ENCODE measurements at places on chromosomes 13 and 19.

DNA sequence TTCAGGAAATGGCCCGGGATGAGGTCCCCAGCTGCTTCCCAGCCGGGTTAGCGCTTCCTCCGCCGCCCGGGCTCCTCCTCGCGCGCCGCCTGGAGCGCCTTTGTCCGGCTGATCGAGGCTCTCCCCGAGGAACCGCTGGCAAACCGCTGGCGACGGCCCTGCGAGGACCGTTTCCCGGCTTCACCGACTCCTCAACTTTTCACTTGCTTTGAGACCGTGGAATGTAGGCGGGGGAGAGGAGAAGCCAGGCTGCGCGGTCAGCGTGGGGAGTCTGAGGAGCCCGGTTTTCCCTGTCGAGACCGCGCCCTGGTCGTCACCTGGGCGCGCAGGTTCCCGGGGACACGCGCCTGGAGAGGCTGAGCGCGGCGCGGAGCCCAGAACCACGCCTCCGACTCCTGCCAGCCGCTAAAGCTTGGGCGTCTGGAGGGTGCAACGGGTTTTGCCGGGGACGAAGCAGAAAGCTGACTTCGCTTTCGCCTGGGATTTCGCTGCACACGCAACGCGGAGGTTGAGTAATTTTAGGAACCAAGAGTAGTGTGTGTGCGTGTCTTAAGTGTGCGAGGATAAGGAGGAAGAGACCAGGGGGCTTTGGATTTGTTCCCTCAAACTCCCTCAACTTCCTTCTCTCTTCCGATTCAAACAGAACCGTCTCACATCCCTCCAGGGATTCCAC is 7.3 kb upstream of the DGKH start:
- DNase-seq = no peak

- DNase-seq = no peak
Measured at GRCh38 chr19:10260141-10260584, 8.1 kb downstream of the MRPL4 start.

- DNase-seq = no peak
Measured at GRCh38 chr13:60139272-60139671, 24.5 kb downstream of the DIAPH3 start.

GRCh38 chr19:54478677-54479266 is 5.7 kb upstream of the CDC42EP5 start:
- no peak for DNase-seq

- DNase-seq = no peak
Measured at GRCh38 chr19:47161876-47162489, 31.3 kb downstream of the SAE1 start.

- no peak for DNase-seq
Measured at GRCh38 chr19:35164418-35164817, 9.9 kb downstream of the FXYD5 start.

DNA sequence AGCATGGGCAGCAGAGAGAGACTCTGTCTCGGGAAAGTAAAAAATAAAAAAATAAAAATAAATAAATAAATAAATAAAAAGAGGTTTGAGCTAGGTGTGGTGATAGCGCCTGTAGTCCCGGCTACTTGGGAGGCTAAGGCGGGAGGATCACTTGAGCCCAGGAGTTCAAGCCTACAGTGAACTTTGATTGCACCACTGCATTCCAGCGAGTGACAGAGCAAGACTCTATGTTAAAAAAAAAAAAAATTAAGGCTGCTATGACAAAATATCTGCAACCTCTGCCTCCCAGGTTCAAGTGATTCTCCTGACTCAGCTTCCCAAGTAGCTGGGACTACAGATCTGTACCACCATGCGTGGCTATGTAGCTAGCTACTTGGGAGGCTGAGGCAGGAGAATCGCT is 3.2 kb upstream of the DENND1C start:
- DNase-seq = no peak

DNA sequence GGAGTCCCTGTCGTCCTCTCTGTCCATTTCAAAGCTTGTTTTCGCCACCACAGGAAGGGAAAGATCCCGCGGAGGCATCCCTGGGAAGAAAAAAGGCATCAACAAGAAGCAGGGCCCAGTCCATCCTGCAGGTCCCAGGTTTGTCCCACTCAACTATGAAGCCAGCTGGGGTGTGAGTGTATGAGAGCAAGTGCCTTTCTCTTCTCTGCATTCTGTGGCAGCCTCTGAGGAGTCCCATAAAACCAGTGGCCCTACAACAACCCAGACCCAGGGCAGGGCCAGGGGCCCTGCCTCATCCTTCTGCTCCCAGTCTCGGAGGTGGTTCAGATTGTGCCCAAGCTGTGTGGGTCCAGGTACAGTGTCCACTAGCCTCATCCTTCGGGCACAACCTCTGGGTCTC is 18.9 kb downstream of the PEG3 start:
- DNase-seq = no peak

GRCh38 chr13:112574416-112574815 is 13.5 kb downstream of the TUBGCP3 start:
- no peak for DNase-seq

DNA sequence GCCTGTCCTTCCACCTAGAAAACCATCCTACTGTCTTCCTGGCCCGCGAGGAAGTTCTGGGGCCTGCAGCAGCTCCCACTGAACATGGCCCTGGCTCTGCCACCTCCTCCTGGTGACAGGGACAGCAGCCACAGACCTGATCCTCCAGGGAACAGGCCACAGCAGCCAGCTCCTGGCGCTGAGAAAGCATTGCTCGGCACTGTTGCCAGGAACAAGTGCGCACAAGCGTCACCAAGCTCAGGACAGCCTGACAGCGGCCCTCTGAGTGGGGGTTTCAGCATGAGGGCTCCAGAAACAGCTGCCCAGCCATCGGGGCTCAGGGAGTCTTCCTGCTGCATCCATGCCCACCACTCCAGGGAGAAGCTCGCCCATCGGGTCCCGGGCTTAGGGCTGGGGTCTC is 21.9 kb downstream of the AP3D1 start:
- DNase-seq = no peak

GRCh38 chr13:67133476-67133875 is 96.7 kb downstream of the PCDH9 start:
- no peak for DNase-seq

DNA sequence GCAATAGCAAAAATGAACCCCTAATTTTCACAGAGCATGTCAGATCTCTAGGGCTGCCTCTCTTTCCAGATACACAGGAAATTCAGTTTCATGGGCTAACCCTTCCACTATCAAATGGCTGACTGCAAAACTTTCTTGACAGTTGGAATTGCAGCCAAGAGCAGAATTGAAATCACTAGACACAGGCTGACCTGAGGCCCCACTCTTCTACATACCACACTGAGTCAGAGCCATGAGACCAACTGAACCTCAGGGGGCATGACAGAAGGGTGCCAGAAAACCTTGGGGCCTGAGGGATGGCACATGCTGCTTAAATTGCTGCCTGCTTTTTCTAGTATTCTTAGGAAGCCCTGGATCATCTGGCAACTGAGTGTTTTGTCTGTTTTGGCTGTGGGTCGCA is 1.7 kb upstream of the DLEU7 start:
- no peak for DNase-seq

DNA sequence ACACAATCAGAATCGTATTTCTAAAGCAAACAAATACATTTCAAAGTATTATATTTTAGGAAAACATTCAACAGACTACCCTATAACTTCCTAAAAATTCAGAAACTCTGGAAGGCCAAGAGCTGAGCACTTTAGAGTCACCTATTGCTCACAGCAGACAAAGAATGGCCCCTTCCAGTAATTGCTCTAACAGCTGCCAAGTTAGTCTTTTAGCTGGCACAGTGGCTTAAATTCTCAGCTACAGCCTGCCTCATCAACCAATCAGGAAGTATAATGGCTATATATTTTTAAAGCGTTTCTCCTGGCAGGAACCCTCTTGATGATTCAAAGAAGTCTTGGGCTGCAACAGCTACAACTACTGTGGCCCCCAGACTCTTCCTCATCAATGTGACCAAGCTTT is 14.9 kb upstream of the SLITRK5 start:
- no peak for DNase-seq

DNA sequence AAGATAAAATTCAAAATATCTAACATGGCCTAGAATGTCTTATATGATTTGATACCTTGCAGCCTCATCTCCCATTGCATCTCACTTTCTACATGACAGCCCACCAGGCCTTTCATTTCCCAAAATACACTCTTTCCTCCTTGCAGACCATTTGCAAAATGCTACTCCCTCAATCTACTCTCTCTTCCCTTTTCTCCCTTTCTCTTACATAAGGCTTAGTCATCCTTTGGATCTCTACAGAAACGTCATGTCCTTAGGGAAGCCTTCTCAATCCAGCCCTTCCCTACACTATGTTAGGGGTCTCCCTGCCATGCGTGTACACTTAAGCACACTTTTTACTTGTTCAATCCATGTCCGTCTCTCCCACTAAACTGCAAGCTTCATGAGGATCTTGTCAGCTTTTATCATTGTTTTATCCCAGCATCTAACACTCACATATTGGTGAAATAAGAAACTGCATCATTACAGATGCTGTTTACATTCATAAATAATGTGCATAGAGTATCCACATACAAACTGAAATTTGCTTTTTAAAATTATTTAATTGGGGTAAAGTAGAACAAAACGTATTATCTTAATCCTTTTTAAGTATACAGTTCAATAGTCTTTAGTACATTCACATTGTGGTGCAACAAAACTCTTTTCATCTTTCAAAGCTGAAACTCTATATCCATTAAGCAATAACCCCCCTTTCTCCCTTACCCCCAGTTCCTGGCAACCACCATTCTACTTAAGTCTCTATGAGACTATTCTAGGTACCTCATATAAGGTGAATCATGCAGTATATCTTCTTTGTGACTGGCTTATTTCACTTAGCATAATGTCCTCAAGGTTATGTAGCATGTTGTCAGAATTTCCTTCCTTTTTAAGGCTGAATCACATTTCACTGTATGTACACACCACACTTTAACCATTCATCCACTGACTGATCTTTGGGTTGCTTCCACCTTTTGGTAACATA is 11.5 kb upstream of the WBP4 start:
- no peak for DNase-seq

GRCh38 chr13:96214824-96215445 is 125.0 kb downstream of the HS6ST3 start:
- no peak for DNase-seq

DNA sequence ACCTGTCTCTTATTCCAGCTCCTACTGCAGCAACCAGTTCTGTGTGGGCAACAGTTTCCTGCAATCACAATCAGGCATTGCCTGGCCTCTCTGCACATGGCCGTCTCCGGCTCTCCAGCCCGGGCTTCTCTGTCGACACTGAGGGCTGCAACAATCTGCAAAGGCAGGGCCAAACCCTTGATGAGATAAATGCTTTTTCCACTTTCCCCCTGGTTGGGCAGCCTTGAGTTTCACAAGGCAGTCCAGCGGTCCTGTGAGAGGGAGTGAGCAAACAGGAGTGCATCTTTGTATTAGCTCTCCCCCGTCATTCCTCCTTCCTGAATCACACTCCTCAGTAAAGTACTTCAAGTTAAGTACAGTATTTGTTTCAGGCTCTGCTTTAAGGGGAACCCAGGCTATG is 40.7 kb upstream of the VWA8 start:
- DNase-seq = no peak

DNA sequence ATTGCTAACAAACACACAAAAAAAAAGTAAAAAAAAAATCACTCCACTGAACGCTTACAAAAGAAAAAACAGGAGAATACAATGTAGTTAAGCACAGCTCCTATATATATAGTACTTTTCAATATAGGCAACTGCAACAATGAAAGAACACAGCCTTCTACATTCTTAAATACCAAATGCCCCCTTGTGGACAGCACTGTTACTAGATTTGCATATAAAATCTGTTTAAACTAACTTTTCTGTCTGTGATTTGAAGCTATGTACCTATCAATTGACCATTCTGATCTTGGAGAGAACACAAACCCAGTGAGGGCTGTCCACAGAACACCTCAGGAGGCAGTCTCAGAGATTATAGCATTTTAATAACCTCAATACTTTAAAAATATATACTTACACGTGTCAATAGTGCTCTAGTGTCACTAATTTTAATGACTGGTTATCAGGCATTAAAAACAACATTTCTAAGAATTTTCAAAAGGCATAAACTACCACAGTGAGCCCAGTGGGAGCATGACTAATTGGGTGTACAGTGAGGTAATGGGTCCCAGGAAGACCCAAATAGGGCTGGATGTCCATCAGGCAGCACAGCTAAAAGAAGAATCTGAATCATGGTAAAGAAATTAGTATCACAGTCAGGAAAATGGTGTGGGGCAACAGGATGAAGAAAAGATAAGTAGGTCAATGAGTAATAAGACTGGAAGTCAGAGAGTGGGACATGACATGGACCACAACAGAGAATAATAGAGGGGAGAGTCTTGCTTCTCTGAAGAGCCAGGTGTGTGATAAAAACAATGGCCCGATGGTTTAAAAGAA is 22.2 kb downstream of the CCDC169 start:
- no peak for DNase-seq

- no peak for DNase-seq
Measured at GRCh38 chr13:34654203-34654602, 287.9 kb upstream of the NBEA start.

GRCh38 chr13:39631307-39631706 is 24.2 kb upstream of the COG6 start:
- DNase-seq = no peak

- DNase-seq = no peak
Measured at GRCh38 chr19:18097993-18098890, 664 bp downstream of the MAST3 start.

GRCh38 chr13:113485545-113485944 is 5.0 kb downstream of the DCUN1D2 start:
- no peak for DNase-seq

GRCh38 chr13:79810669-79811068 is 329.7 kb downstream of the NDFIP2 start:
- DNase-seq = no peak

- DNase-seq = no peak
Measured at GRCh38 chr19:37095859-37096258, 17.6 kb downstream of the ZNF420 start.

DNA sequence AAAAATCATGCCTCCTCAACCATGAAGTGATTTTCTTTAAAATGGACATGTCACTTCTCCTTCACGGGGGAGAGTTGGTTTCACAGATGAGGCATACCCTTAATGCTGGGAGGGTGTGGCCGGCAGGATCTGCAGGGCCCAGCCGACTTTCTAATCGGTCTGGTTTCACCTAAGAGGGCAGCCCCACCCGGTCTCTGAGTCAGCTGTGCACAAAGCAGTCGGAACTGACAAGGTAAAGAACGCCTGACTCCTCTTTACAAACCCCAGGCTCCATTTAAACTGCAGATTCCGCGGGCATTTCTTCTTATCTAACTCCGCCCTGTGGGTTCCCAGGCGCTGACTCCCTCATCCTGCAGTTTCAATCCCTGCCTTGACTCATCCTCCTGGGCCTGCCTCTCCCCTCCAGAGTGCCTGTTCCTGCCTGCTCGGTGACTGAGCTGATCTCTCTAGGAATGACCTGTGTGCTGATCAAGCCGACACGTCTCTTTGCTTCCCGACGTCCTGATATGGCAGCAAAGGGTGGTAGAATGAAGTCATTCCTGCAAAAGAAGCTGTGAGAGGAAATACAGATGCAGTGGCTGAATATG is 63.4 kb downstream of the EFNB2 start:
- no peak for DNase-seq

DNA sequence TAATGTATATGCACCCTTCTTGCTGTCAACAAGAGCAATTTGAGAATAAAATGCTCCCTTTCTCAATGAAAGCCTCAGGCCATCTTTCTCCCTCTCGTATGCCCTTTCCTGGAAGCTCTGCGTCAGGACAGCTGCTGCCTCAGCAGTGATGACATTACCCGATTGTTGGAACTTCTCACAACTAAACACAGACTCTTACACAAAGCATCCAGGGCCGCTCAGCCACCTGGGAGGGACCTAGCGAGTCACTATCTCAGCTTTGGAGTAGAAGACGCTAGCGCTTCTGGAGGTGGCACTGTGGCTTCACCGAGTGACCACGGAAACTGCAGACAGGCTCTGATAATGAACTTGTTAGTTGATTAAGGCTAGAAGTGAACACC is 153.2 kb upstream of the SOX1 start:
- DNase-seq = no peak

- peak; percentile 91 for DNase-seq
Measured at GRCh38 chr19:39398297-39398864, 7.2 kb downstream of the MED29 start.

Measured in CD4-positive, alpha-beta T cell treated with Interleukin-15 for 1 hour (primary cell).